ENCODE measurements at places on chromosomes 4 and X.

DNA sequence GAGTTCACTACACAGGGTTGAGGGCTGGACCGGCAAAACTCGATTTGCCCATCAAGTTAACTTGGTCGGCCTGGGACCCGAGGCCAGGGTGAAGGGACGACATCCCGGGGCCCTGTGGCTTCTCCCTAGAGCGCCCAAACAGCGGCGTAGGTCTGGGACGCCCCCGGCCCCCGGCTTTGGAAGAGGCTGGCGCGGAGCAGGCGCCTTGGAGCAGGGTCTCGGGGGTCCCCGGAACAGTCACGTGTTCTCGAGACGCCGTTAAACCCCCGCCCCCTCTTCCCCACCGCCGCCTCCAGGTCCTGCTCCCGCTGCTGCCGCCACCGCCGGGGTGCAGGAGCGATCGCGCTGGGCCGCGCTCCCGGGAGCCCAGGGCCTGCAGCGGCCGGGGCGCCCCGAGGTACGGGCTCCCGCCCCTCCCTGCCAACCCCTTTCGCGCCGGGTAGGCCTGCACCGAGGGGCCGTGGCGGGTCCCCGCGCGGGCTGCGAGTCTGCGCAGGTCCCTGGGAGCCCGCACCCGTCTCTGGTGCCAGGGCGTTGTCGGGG is at the start of gene NPY5R:
Gene NPY5R, plus strand, starts transcription at position 289 of the 543 bp plus-strand sequence. CDS start 6,382 bp downstream, outside the sequence.
- no peak within 1 kb of the TSS for H3K27ac ChIP-seq
- DNase-seq = no peak
- no peak within 1 kb of the TSS for H3K4me3 ChIP-seq
- peaks cover 49% of the 10 kb centered on the region for H3K27me3 ChIP-seq

GRCh38 chr4:120924931-120925330 is 2.4 kb upstream of the PRDM5 start:
- peaks cover 12% of the 10 kb centered on the region for H3K4me1 ChIP-seq
- no peak overlapping the region for H3K27ac ChIP-seq
- no peak for DNase-seq
- H3K27me3 ChIP-seq = peaks cover 43% of the 10 kb centered on the region
- H3K4me3 ChIP-seq = no peak overlapping the region

GRCh38 chr4:3827616-3828492 is 61.7 kb downstream of the ADRA2C start:
- no peak overlapping the region for H3K27ac ChIP-seq
- no peaks in the 10 kb centered on the region for H3K36me3 ChIP-seq
- peaks cover 6% of the 10 kb centered on the region for H3K27me3 ChIP-seq
- no peak for DNase-seq

GRCh38 chr4:9870165-9870790 is 88.8 kb downstream of the DRD5 start:
- no peak overlapping the region for H3K4me3 ChIP-seq
- DNase-seq = no peak
- H3K27ac ChIP-seq = no peak overlapping the region
- H3K4me1 ChIP-seq = no peaks in the 10 kb centered on the region
- H3K27me3 ChIP-seq = peaks cover 3% of the 10 kb centered on the region
- no peaks in the 10 kb centered on the region for H3K36me3 ChIP-seq

DNA sequence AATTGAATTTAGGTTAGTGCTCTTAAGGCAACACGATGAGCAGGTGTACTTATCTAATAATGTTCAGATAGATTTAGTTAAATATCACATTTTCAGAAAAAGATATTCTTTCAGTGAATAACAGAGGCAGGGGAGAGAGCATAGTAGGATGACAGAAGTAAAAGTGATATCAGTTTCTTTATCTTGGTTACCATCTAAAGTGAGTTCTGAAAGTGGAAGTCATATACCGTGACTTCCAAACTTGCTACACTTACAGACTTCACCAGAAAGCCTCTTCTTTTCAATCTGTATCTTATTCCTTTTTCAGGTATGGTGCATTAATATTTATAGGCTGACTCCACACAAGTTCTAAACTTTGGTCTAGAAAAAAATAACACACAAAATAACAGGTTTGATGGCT is 124.9 kb downstream of the POU4F2 start:
- H3K27me3 ChIP-seq = no peaks in the 10 kb centered on the region
- H3K4me1 ChIP-seq = no peaks in the 10 kb centered on the region
- H3K27ac ChIP-seq = no peak overlapping the region
- DNase-seq = no peak
- no peak overlapping the region for H3K4me3 ChIP-seq

GRCh38 chrX:3461397-3462165 is 115.1 kb upstream of the MXRA5 start:
- no peaks in the 10 kb centered on the region for H3K4me1 ChIP-seq
- no peak for DNase-seq
- no peak overlapping the region for H3K27ac ChIP-seq
- H3K36me3 ChIP-seq = no peaks in the 10 kb centered on the region

- peaks cover 26% of the 10 kb centered on the region for H3K27me3 ChIP-seq
- H3K4me3 ChIP-seq = no peak overlapping the region
- peaks cover 14% of the 10 kb centered on the region for H3K4me1 ChIP-seq
- no peaks in the 10 kb centered on the region for H3K36me3 ChIP-seq
- no peak for DNase-seq
Observed at GRCh38 chr4:56181140-56181953, 205.9 kb downstream of the AASDH start.

- H3K4me3 ChIP-seq = no peak overlapping the region
- no peak overlapping the region for H3K27ac ChIP-seq
- no peak for DNase-seq
- no peaks in the 10 kb centered on the region for H3K36me3 ChIP-seq
Observed at GRCh38 chrX:142483965-142484364, 278.9 kb upstream of the MAGEC2 start.

DNA sequence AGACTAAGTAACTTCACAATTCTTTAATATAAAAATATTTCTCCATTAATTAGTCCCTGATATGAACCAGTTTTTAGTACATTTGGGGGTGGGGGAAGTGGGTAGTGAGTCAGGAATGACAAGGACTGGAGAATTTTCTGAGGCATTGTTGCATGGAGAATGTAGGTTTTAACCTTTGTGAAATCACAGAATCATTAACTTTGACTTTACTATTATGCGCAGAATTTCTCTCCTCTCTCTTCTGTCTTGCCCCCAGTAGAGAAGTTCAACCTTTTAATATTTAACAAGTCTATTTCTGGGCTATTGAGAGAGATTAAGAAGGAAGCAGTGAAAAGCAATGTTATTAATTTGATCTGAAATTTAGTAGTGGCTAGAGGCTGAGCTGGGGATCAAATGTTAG is 597.0 kb downstream of the PCDH18 start:
- no peaks in the 10 kb centered on the region for H3K27me3 ChIP-seq
- H3K27ac ChIP-seq = no peak overlapping the region
- H3K36me3 ChIP-seq = no peaks in the 10 kb centered on the region
- H3K4me1 ChIP-seq = no peaks in the 10 kb centered on the region
- no peak overlapping the region for H3K4me3 ChIP-seq

- no peak overlapping the region for H3K4me3 ChIP-seq
- peaks cover 32% of the 10 kb centered on the region for H3K27me3 ChIP-seq
- H3K27ac ChIP-seq = no peak overlapping the region
- peaks cover 15% of the 10 kb centered on the region for H3K36me3 ChIP-seq
Observed at GRCh38 chrX:70485466-70485865, 40.8 kb downstream of the DLG3 start.

GRCh38 chrX:132967049-132967448 is 8.6 kb upstream of the HS6ST2 start:
- H3K36me3 ChIP-seq = no peaks in the 10 kb centered on the region
- no peak overlapping the region for H3K4me3 ChIP-seq
- peaks cover 52% of the 10 kb centered on the region for H3K27me3 ChIP-seq
- H3K4me1 ChIP-seq = no peaks in the 10 kb centered on the region

GRCh38 chr4:80072228-80072743 is 743 bp downstream of the ANTXR2 start:
- peak overlapping the region; percentile 89 for H3K27ac ChIP-seq
- H3K4me1 ChIP-seq = peaks cover 80% of the 10 kb centered on the region
- H3K27me3 ChIP-seq = peaks cover 3% of the 10 kb centered on the region
- peak overlapping the region; percentile 88 for H3K4me3 ChIP-seq
- peak; percentile 69 for DNase-seq
- H3K36me3 ChIP-seq = peaks cover 20% of the 10 kb centered on the region

GRCh38 chr4:1215141-1216075 is 33.5 kb downstream of the CTBP1 start:
- peaks cover 40% of the 10 kb centered on the region for H3K4me1 ChIP-seq
- H3K27ac ChIP-seq = no peak overlapping the region

- no peak for DNase-seq
- no peak overlapping the region for H3K27ac ChIP-seq
- peaks cover 23% of the 10 kb centered on the region for H3K4me1 ChIP-seq
- H3K4me3 ChIP-seq = no peak overlapping the region
- H3K36me3 ChIP-seq = peaks cover 43% of the 10 kb centered on the region
Observed at GRCh38 chr4:37872310-37872988, 18.4 kb upstream of the TBC1D1 start.

- peaks cover 25% of the 10 kb centered on the region for H3K27me3 ChIP-seq
- DNase-seq = no peak
- no peaks in the 10 kb centered on the region for H3K36me3 ChIP-seq
- H3K27ac ChIP-seq = peak within 1 kb of the TSS; percentile 39
- peaks cover 13% of the 10 kb centered on the region for H3K4me1 ChIP-seq
Observed at GRCh38 chrX:1336331-1336943, at the start of gene IL3RA. Gene IL3RA, plus strand, starts transcription at chrX:1336785. Its CDS starts 4,981 bp downstream, at chrX:1341766.

GRCh38 chr4:184237612-184238011 is 19.9 kb upstream of the ENPP6 start:
- H3K27me3 ChIP-seq = no peaks in the 10 kb centered on the region
- H3K4me3 ChIP-seq = peak overlapping the region; percentile 53
- H3K36me3 ChIP-seq = no peaks in the 10 kb centered on the region

- no peak overlapping the region for H3K27ac ChIP-seq
- H3K4me1 ChIP-seq = peaks cover 18% of the 10 kb centered on the region
- no peaks in the 10 kb centered on the region for H3K36me3 ChIP-seq
- DNase-seq = no peak
- H3K27me3 ChIP-seq = peaks cover 32% of the 10 kb centered on the region
- H3K4me3 ChIP-seq = no peak overlapping the region
Observed at GRCh38 chr4:76762137-76763130, 135.5 kb downstream of the SOWAHB start.

DNA sequence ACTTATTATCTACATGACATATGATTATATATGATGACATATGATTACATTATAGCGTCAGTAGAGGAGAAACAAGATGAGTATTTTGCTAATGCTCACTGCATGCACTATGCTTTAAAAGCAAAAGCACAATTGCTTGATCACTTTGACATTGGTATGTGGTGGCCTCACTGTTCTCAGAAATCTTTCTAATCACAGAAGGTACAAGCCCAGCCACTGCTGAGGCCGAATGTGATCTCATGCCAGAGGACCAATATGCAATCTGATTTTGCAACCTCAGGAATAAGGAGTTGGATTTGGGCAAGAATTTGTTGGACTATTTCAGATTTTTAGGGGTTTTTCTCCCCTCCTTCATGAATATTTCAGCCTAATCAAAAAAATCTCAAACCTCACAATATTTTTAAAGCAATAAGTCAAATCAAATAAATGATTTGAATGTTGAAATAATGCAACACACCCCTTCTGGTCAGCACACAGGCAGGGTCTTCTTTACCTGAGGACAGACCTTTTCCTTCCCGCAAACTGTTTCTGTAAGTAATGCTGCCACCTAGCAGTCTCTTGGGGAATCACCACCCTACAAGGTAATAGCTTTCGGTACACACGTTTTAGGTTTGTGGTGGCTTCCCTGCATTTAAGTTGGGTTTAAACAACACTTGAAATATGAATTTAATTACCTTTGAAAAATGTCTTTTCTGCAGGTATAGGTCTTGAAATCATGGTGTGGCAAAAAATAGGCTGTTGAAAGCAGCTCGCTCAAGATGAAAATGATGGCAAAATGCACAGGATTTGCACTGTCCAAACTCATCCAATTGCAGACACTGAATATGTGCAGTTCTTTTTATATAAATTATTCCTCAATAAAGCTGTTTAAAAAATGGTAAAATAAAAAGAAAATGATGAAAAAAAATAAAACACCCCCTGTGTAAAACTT is 4.8 kb upstream of the CXCL13 start:
- H3K4me1 ChIP-seq = peaks cover 42% of the 10 kb centered on the region
- H3K36me3 ChIP-seq = no peaks in the 10 kb centered on the region
- peaks cover 22% of the 10 kb centered on the region for H3K27me3 ChIP-seq
- no peak overlapping the region for H3K27ac ChIP-seq

- H3K4me3 ChIP-seq = no peak overlapping the region
- no peaks in the 10 kb centered on the region for H3K36me3 ChIP-seq
- DNase-seq = no peak
Observed at GRCh38 chrX:11888421-11888820, 130.4 kb downstream of the MSL3 start.

DNA sequence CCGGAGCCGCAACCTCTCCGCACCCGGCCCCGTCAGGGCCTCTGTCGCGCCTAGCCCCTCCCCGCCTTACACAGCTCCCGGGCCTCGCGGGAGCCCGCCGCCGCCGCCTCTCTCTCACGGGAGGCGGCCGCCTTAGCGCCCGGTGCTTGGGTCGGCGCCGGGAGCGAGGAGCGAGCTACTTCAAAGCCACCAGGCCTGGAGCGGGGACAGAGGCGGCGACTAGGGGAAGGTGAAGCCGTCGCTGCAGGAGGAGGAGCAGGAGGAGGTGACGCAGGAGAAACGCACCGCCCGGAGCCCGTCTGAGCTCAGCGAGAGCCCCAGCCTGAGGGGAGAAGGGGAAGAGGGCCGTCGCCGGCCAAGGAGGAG is 250 bp downstream of the USP9X start:
- DNase-seq = peak; percentile 83
- peak overlapping the region; percentile 94 for H3K4me3 ChIP-seq
- H3K27me3 ChIP-seq = peaks cover 26% of the 10 kb centered on the region
- peaks cover 39% of the 10 kb centered on the region for H3K36me3 ChIP-seq

GRCh38 chr4:66048861-66049260 is 378.6 kb upstream of the EPHA5 start:
- H3K27me3 ChIP-seq = no peaks in the 10 kb centered on the region
- no peak for DNase-seq
- no peak overlapping the region for H3K4me3 ChIP-seq

DNA sequence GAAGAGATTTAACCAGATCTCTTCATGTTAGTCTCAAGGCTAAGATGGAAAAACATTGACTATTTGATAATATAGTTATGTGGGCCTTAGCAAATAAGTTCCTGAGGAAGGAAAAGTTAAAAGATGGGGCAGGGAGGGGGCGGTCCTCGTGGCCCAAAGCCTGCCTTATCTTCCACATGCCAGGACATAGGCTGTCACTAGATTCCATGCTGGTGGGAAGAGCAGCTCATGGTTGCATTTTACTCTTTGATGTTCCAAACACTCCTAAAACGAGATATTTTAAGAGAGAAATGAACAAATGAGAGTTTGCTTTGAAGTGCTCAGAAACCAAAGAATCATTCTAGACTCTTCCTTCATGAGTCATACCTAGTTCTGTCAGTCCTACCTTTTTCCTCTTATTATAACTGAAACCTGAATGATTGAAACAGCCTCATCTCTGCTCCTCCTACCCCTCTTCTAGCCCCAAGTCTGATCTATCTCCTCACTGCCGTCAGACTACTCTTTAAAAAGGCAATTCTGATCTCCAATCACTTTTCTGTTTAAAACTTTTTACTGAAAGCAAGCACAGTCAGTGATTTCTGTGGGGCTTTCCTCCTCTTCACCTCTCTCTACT is 25.1 kb downstream of the RAB9B start:
- DNase-seq = no peak
- no peak overlapping the region for H3K27ac ChIP-seq
- H3K4me1 ChIP-seq = peaks cover 13% of the 10 kb centered on the region
- no peak overlapping the region for H3K4me3 ChIP-seq
- H3K27me3 ChIP-seq = peaks cover 44% of the 10 kb centered on the region
- no peaks in the 10 kb centered on the region for H3K36me3 ChIP-seq
